HT1080 (cell line): ENCODE measurements at places on chromosomes 7 and 10. TPM values are rescaled to one million over a fixed set of nuclear protein-coding genes. Genes with fewer than 3 reads are reported as not detected.

- peak; percentile 62 for DNase-seq
These were observed 21.3 kb downstream of the AVL9 start for GRCh38 chr7:32516551-32517100.

GRCh38 chr7:2175514-2175913 is 57.2 kb downstream of the MAD1L1 start:
- DNase-seq = peak; percentile 95

- DNase-seq = no peak
These were observed 182.0 kb downstream of the REEP3 start for GRCh38 chr10:63703113-63703670.

GRCh38 chr7:81053623-81054022 is 134.8 kb upstream of the SEMA3C start:
- DNase-seq = no peak

The TMEM270 gene
- 0.23 TPM in 1 of 2 replicates, not detected in the other for total RNA-seq

DNA sequence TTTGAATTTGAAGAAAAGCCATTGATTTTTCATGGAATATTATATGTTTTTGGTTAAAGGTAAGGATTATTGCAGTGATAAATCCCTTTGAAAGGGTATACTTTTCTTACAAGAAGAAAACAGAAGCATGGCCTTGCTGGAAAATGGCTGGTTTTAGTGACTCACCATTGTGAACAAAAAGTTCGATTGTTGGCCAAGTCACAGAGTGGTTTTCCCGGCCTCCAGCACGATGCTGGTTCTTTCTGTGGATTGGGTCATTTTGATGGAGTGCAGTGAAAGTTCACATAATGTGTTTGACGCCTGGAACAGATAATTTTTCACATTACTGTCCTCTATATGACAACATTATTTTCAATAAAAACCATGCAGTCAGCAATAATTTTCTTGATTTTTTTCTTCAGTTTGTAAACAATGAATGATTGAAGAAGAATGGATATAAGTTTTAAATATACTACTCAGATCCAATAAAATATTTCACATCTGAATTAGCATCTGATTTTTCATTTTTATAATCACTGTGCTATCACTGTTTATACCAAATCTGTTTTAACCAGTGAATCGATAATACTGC is 60.9 kb downstream of the RBM20 start:
- peak; percentile 49 for DNase-seq

DNA sequence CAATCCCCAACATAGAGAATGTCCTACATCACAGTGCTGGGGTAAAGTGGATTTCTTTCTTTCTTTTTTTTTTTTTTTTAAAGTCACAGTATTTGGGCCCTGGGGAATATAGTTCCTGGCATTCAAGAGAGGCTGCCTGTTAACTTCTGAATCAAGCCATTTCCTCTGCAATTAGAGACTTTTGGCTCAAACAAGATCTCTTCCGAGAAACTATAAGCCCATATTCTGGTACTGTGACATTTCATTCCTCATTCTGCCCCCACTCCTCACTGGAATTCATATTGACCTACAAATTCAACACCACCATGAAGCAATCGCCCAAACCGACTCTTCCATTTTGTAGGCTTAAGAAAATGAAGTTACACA is 187.4 kb downstream of the PHTF2 start:
- no peak for DNase-seq

GRCh38 chr7:125084196-125084595 is 154.6 kb upstream of the POT1 start:
- no peak for DNase-seq

The RNF32 gene
- 1.2 and 1.7 TPM in 2 replicates for total RNA-seq
